ENCODE measurements at places on chromosomes 7 and 10.

DNA sequence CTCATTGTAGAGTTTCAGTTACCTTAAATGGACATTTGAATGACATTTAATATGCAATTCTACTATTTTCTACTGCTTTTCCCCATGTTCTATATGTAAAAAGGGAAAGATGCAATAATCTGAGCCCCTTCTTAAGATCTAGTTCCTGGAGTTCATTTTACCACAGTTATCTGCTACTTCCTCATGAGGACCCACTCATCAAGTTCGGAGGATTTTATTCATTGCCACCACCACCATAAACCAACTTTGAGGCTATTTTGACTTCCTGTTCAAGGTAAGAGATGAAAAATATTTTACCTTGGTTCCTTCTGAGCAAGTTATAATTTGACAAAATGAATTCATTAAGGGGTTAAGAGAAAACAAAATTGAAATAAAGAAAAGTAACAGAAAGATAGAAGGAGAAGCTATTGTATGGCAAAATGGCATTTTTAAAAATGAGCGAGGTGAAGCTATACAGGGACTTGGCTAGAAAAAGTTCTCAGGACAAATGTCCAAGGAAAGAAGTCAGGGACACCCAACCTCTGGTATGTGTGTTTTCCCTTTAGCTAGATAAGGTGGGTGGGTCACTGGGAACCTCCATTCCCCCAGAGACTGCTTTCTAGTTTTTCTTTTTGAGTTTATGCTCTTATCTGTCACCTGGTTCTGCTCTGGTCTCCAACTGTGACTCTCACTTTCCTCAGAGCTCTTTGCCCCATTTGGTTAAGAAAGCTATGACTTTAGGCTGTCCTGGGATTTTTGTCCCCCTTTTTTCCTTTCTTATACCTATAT, 14.9 kb upstream of the FAM3C start:
- DNase-seq, result no peak

DNA sequence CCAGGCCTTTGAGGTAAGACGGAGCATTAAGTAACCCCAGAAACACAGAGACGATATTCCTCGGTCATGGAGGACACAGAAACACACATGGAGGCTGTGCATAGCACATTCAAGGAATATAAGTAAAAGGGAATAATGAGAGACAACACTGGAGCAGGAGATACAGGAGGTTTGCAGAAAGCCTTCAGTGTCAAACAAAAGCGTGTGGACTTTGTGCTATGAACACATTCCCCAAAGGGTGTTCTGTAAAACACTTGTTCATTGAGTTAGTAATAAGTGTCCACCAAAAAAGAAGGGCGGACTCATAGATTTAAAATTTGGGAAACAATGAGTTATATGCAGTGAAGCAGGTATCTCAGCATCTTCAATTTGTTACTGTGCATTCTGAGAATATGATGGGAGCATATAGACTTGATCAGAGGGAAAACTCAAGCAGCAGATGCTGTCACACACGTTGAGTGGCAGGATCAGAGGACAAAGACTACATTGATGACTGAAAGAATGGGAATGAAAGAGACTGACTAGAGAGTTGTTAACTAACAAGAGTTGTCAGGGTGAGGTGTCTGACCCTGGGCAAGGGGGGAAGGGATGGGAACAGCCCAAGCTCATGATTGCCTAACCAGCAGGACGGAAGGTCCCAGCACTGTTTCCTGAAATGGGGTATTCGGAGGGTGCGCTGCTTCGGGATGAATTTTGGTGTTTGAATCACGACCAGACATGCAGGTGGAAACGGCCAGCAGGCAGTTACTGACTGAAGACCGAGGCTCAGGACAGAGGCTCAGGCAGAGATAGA, 85.2 kb upstream of the VIPR2 start:
- no peak for DNase-seq

GRCh38 chr10:126147866-126148587, 240.2 kb downstream of the ADAM12 start:
- DNase-seq, result no peak

DNA sequence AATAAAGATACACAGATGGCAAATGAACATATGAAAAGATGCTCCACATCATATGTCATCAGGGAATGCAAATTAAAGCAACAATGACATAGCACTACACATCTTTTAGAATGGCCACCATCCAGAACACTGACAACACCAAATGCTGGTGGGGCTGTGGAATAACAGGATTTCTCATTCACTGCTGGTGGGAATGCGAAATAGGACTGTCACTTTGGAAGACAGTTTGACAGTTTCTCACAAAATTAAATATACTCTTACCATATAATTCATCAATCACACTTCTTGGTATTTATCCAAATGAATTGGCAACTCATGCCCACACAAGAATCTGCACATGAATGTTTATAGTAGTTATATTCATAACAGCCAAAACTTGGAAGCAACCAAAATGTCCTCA, 68.2 kb downstream of the NPSR1 start:
- no peak for DNase-seq

DNA sequence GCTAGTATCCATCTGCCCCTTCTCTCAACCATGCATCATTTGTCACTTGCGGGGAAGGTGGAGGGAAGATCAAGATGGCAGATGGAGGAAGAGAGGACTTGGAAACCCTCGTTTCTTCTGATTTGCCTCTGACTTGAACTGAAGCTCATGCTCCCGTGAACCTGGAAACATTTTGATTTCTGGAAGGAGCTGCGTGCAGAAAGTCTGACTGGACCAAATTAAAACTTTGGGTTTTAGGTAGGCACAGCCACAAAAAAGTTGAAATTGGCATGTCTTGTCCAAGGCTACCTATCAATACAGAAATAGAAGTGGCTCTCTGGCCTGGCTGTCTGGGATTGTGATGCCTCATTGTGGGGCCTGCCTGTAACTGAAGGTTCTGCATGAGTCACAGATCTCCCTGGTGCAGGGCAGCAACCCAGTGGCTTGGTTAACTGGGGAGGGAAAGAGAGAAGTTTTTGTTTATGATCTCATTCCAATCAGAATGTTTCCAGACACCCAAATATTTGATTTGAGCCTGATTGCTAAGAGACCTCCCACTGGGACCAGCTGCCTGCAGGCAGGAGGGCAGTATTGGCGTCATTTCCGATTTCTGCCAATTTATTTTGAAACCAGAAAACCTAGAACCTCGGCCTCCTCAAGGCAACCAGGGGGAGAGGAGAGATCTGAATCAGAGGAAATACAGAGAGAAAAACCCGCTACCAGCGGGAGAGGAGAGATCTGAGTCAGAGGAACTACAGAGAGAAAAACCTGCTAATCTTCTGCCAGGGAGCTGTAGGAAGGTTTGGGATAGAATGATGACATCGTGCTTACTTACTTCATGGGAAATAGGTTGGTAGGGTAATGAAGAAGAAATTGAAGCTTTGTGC, 363.6 kb downstream of the ANKRD30A start:
- no peak for DNase-seq

DNA sequence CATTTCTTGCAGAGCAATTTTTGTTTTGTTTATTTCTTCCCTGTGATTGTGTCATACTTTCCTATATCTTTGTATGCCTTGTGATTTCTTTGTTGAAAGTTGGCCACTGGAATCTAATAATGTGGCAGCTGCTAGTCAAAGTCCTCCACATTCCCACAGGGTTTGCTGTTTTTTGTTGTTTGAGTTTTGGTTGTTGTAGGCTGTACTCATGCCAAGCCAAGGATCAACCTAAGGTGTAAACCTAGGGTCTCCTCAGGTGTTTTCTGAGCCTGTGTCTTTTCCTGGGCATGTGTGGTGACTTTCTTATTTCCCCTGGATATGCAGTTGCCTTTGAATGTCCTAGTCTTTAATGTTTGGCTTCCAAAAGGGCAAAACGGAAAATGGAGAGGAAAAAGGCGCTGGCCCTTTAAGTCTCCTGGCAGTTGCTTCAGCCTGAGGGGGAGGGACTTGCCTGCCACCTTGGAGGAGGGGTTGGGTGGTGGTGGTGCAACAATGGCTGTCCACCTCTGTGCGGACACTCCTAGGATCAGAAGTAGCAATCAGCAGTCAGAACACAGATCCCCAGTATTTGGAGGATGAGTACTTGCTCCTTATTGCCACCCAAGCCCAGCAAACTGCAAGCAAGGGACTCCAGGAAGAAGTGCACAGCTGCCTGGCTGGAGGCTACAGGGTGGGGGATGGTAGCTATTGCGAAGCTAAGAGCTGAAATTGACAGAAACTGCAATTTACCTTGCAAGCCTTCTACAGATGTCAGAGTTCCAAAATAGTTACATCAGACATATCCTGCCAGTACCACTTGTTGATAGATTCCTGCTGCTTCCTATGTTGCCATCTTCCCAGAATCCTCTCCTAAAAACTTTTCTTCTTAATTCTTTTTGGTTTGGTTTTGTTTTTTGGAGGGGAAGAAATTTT, 5.6 kb upstream of the ZNF518A start:
- no peak for DNase-seq

DNA sequence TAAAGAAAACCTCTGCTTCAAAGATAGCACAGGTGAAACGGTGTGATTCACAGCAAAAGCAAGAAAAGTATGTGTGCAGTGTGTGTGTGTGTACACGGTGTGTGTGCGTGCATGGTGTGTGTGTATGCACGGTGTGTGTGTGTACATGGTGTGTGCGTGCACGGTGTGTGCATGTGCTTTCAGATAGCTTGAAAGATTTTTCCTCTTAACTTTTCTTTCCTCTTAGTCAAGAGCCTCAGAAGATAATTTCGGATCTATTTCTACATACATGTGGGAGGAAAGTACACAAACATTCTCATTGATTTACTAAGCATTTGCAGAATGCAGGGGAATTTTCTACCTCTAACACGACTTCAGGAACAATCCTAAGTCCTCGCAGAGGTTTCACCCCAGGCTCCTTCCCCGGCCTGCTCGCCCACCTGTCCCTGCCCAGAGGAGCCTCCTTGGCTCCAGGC, 2.9 kb downstream of the FGFR2 start:
- DNase-seq, result no peak

DNA sequence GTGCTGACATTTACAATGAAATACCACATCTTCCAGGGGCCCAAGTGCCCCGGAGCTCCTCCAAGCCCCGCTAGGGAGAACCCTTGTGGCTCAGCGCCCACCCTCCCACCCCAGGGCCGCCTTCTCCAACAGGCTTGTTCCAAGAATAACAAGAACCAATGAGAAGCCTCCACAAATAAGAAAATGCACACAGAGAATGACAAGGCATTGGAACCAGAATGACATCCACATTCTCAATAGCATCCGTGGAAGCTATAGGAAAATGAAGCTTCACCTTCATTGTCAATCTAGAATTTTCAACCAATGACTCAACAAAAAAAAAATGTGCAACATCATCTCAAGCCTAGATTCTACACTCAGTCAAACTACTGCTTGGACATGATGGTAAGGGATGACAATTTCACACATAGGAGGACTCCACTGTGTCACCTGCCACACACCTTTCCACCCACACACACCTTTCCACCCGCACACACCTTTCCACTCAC, 50.4 kb upstream of the PPP2R2D start:
- DNase-seq, result no peak

- DNase-seq, result no peak
These were observed 152.9 kb upstream of the PLXDC2 start for GRCh38 chr10:19663344-19663743.

DNA sequence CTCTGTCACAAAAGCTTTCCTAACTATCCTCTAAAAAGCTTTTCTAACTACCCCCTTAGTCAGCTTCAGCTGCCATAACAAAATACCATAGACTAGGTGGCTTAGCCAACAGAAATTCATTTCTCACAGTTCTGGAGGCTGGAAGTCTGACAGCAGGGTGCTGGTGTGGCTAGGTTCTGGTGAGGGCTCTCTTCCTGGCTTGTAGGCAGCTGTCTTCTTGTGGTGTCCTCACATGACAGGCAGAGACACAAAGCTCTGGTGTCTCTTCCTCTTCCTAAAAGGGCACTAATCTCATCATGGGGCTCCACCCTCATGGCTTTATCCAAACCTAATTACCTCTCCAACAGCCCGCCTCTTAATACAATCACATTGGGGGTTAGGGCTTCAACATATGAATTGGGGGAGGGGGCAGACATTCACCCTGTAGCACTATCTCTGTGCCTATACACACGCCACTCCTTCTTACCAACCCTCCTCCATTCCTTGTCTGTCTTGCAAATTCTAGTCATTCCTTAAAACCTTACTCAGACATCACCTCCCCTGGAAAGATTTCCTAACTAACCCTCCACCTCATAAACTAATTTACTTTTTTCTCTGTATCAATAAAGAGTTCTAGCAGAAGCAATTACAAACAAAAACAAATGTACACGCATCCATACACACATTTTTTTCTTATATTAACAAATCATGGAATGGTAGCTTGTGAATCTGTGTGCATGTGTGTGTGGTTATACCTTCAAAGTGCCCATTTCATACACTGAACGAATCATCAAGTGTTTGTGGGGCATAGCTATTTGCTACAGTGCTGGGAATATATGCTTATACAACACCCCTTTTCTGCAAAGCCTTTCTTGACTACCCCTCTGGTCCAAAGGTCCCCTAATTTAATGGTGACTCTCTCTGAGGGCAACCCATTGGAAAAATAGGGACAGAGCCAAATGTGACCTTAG, 26.4 kb downstream of the RHOBTB1 start:
- no peak for DNase-seq

GRCh38 chr7:150446288-150446938, 4.0 kb upstream of the GIMAP8 start:
- no peak for DNase-seq

DNA sequence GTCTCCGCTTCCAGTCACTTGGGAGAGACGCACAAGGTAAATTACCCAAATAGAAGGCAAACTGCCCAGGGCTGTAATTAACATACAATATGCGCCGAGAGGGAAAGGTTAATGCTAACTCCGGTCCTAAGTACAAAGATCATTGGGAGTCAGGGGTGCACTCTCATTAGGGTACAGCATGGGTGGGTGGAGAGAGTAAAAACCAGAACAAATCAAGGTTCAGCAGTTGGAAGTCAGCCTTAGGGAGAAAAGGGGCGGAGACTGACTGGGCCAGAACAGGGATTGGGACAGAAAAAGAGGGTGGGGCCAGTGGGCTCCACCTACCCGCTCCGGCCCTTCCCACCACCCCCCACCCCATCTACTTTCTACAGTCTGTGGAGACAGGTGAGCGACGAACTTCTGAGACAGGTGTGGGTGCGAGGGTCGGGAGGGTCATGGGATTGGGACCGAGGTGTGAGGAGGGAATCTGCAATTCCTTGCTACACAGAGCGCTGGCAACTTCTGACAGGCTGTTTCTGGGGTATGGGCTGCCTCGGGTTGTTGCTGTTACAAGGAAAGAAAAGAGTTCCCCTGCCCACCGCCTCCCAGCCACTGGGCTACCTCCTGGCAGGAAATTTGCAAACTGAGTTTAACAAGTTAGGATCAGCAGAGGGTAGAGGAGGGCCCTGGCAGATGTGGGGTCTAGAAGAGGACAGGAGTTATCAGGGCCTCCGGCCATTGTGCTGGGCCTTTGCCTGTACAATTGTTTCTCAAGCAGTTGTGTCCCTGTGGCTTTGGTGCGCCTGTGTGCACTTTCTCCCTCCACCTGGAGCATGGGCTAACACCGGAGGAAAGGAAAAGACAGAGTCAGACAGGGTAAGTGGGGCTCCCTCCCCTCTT, at the start of gene TMEM139:
TMEM139 (plus strand) TSS at position 368 of the 879 bp plus-strand sequence. CDS start 1,000 bp downstream, outside the sequence.
- no peak for DNase-seq

GRCh38 chr7:131274986-131275385, 52.7 kb upstream of the MKLN1 start:
- no peak for DNase-seq

Measured in GM12892 (cell line).